Right atrium auricular region (tissue), 2 donors: ENCODE measurements at places on chromosomes 1 and 21. TPM values are rescaled to one million over a fixed set of nuclear protein-coding genes. Genes with fewer than 3 reads are reported as not detected.
A peak's percentile ranks its signal among the peaks of the same experiment; 100 is the strongest.

The MSH4 gene
- total RNA-seq, result 0.11 TPM

The AZIN2 gene
- 1.9 TPM for total RNA-seq

The SH3D21 gene
- total RNA-seq, result 1.2 TPM

The GJC2 gene
- total RNA-seq, result 0.93 TPM

The TRNP1 gene
- 151 TPM for total RNA-seq

The CLCA4 gene
- not detected for total RNA-seq

The ALX3 gene
- total RNA-seq, result not detected

DNA sequence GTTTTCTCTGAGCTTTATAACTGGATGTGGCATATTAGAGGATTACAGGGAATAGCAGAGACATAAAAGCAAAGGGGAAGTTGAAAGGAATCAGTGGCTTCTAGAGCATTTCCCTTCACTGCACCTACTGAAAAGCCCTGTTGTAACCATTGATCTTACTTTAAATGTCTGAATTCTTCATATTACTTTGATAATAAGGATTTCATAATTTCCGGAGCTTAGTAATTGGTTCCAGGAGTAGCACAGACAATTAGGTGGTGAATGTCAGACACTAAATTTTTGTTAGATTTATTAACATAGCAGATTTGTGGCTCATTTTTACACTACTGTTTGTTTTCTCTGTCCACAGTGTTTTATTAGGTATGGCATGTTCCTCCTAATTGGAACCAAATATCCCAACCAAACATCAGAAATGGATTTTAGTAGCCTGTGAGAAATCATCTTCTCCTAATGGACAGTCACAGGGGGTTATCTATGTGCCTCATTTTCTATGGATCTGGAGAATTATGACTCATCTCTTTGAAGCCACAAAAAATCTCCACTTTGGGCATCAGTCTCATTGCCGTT is 100.5 kb downstream of the GIPC2 start:
- no peak for DNase-seq

GRCh38 chr1:3683992-3684391 is 31.7 kb downstream of the TP73 start:
- no peak for DNase-seq

DNA sequence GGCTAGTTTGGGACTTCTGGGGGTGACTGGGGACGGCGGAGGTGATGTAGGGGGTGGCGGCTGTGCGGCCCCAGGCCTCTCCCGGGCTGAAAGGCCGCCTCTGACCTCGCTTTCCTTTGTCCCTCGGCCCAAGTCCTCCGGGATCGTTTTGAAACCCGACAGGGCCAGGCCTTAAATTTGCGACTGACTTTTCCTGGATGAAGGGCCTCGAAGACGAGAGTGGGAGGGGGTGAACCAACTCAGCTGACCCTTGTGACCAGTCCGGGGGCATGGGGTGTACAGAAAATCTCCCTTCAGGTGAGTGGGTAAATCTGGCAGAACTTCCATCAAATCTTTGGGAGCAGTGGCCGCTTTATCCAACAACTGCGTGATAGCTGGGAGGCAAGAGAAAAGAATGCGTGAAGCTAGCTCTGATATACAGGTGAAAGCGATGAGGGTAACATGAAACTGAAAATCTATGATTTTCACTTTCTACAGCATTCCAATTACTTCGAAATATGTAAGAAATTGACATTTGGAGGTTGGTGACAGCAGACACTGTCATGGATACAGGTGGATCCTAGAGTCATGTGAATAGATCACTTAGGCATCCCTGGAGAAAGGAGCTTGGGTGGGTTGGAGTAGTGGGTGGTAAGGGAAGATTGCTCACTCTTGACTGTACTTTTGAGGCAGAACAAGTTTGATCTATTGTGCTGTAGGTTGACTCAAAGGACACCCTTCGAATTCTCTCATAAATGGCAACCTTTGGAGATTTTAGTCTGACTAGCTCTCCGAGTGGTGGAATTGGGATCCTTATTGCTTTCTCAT is 885 bp downstream of the AHCYL1 start:
- DNase-seq, result no peak

DNA sequence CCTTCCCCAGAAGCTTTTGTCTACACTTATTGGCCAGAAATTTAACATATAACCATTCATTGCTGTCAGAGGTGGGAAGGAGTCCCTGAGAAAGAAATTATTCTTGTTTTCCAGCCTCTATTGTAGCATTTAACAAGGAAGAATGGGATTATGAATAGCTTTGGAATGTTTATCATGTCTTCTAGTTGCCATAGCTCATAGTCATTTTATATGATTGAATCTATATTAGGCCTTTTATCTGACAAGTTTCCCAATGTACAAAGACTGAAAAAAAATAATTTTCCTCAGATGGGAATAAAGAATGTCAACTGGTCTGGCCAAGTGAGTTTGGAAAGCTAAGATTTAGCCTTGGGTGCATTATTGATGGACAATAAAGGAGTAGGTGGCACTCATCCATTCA is 28.3 kb downstream of the PTPRC start:
- no peak for DNase-seq

GRCh38 chr1:193229136-193229535 is 42.7 kb upstream of the B3GALT2 start:
- no peak for DNase-seq

GRCh38 chr1:184380468-184380867 is 6.4 kb upstream of the C1orf21 start:
- DNase-seq, result no peak

GRCh38 chr1:156627313-156627880 is 8.2 kb downstream of the HAPLN2 start:
- no peak for DNase-seq

- no peak for DNase-seq
These were observed 29.3 kb downstream of the IER5 start for GRCh38 chr1:181117648-181118449.

DNA sequence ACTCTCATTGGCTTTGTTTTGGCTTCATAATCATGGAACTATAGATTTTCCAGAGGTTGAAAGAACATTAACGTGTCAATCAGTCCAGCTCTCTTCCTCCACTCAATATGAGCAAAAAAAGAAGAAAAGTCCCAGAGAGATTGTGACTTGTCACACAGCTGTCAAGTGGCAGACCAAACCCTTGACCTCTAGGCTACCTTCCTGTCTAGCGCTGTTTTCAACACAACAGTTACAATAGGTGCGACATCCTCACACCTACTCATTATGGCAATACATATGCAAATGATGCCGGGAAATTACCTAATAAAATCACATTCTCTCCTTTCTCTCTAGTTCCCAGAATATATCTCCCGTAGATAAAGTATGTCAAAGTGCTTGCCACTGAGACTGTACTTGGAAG is 1.1 kb downstream of the WARS2 start:
- DNase-seq, result no peak

GRCh38 chr1:45009956-45010854 is 919 bp downstream of the HECTD3 start:
- DNase-seq, result peak; percentile 53

GRCh38 chr1:214476986-214477870 is 74.2 kb downstream of the PTPN14 start:
- no peak for DNase-seq

DNA sequence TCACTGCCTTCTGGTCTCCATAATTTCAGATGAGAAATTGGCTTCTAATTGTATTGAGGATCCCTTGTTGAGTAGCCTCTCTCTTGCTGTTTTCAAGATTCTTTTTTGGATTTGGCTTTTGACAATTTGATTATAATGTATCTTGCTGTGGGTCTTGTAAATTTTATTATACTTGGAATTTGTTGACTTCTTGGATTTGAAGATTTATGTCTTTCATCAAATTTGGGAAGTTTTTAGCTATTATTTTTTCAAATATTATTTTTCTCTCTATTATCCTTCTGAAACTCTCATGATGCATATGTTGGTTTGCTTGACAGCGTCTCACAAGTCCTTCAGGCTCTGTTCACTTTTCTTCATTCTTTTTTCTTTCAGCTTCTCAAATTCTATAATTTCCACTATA is 126.1 kb downstream of the C1orf94 start:
- DNase-seq, result no peak

DNA sequence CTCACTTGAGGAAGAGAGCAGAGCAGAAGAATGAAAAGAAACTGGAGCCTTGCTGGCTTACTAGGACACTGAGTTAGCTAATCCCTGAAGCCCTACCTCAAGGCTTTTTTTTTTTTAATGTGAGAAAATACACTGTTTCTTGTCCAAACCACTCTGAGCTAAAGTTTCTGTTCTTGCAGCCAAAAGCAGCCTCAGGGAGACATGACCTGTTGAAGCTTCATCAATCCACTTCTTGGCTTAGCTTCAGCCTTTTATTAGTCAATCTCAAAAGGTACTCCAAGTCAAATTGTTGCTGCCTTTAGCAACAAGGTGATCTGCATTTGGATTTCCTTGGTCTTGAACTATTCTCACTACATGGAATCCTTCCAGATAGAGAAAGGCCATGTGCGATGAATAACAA is 33.7 kb downstream of the CCDC185 start:
- DNase-seq, result no peak

DNA sequence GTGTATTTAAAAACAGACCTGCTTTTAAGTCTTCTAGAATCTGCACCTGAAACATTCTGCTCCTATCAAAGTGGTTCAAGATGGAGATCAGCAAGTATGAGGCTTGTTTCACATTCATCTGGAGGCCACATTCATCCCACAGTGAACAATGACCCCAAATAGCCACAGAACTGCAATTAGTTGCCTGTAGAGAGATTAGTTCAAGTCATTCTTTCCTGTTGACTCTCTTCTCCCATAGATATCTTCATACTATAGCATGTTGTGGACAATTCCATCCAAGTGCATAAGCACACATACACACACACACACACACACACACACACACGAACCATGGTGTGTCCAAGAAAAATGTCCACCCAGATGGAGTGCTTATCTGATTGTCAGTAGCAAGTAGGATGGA is 101.7 kb upstream of the FGGY start:
- no peak for DNase-seq

DNA sequence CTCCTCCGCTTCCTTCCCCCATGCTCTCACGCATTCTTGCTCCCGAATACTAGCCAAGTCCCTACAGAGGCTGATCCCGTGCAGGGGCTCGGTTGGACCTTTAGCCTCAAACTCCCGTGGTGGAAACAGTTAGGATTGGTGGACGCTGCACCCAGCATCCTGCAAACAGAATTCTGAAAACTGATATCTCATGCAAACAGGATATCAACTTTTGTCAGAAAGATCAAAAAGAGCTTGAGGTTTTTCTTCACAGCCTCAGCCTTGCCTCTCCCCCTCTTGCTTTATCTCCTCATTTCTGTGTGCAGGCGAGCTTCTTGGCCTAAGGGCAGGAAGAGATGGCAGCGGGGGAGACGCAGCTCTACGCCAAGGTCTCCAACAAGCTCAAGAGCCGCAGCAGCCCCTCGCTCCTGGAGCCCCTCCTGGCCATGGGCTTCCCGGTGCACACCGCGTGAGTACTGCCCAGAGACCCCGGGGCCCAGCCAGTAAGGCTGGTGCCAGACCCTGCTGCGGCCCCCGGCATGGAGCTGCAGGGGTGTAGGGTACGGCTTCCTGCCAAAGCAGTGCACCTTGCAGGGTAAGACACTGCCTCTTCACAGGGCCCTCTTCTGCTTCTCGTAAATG is at the start of gene UBASH3A:
TSS of gene UBASH3A (plus strand) at position 292 of the 621 bp plus-strand sequence. CDS start at position 336, 44 bp downstream.
- DNase-seq, result no peak

DNA sequence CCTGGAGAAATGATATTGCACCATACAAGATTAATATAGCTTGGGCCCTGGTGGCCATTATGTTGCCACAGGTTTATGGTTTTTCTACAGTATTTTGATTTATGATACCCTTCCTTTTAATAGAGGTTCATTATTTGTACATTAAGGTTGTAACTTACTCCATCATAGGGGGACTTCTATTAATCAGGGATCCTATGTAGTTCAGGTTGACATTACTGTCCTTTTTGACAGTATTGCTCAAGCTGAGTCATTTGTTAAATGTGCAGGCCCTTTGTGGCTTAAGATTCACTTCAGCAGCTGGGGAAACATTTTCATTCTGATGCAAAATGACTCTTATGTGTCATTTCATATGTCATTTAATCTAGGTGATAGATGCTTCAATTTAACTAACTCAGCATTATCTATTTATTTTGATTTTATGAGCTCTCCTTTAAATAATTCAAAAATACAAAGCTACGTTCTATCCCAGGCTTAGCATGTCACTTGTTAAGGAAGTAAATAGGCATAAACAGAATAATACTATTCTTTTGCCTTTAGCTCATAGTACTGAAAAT is 686.9 kb upstream of the NCAM2 start:
- no peak for DNase-seq

GRCh38 chr1:180945551-180945950 is 32.9 kb downstream of the KIAA1614 start:
- DNase-seq, result no peak

- no peak for DNase-seq
These were observed 839.1 kb upstream of the ADGRL2 start for GRCh38 chr1:80961464-80962190.

GRCh38 chr1:32208891-32209328 is at the start of gene DCDC2B:
DCDC2B (plus strand) TSS chr1:32209089; CDS start chr1:32209094, 5 bp downstream.
- DNase-seq, result no peak

DNA sequence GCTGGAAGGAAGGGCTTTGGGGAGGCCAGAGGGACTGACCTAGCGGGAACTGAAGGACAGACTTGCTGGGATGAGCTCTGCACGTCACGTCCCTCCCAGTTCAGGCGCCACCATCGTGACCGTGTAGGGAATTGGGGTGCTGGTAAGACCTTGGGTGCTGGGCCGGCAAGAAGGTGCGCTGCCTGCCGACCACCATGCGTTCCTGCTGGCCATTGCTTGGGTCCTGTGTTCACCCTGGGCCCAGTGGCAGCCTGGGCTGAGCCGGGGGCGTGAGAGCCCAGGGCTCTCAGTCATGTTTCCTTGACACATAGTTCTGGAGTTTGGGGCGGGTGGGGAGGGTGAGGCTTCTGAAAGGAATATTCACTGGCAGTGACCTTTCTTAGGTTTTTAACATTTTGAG is 176.0 kb downstream of the CAMTA1 start:
- no peak for DNase-seq

DNA sequence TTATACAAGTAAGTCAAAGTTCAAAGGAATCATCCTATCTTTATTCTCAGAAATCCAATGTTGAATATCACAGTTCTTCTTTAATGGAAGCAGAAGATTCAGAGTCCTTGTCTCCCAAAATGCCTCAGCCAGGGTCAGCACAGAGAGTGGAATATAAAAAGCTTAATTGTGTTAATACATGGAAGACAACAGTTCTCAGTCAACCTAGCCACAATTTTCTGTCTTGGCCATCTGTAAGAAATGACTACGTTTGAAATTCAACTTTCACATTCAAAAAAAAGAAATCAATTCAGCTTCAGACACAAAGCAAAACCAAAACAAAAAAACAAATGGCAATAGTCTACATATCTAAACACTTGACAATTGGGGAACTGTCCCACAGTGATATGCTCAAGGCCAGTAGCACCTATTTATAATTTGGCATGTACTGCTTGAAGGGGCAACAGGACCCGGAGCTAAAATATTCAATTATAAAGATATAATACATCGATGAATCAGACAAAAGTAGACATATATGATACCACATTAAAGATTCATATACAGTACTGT is 27.3 kb upstream of the GLIS1 start:
- no peak for DNase-seq

DNA sequence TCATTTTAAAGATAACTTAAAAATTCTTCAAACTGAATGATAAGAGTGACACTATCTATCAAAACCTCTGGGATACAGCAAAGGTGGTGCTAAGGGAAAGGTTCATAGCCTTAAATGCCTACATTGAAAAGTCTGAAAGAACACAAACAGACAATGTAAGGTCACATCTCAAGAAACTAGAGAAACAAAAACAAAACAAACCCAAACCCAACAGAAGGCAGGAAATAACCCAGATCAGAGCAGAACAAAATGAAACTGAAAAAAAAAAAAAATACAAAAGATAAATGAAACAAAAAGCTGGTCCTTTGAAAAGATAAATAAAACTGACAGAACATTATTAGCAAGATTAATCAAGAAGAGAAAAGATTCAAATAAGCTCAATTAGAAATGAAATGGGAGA is 6.8 kb downstream of the ODF2L start:
- no peak for DNase-seq

GRCh38 chr1:54367613-54368012 is 38.6 kb downstream of the SSBP3 start:
- no peak for DNase-seq
